ENCODE measurements at places on chromosomes 7 and 10.

- no peak for DNase-seq
These were observed 10.4 kb downstream of the VCL start for GRCh38 chr10:74008212-74008731.

GRCh38 chr7:78095549-78095948, 297.0 kb downstream of the PHTF2 start:
- no peak for DNase-seq

DNA sequence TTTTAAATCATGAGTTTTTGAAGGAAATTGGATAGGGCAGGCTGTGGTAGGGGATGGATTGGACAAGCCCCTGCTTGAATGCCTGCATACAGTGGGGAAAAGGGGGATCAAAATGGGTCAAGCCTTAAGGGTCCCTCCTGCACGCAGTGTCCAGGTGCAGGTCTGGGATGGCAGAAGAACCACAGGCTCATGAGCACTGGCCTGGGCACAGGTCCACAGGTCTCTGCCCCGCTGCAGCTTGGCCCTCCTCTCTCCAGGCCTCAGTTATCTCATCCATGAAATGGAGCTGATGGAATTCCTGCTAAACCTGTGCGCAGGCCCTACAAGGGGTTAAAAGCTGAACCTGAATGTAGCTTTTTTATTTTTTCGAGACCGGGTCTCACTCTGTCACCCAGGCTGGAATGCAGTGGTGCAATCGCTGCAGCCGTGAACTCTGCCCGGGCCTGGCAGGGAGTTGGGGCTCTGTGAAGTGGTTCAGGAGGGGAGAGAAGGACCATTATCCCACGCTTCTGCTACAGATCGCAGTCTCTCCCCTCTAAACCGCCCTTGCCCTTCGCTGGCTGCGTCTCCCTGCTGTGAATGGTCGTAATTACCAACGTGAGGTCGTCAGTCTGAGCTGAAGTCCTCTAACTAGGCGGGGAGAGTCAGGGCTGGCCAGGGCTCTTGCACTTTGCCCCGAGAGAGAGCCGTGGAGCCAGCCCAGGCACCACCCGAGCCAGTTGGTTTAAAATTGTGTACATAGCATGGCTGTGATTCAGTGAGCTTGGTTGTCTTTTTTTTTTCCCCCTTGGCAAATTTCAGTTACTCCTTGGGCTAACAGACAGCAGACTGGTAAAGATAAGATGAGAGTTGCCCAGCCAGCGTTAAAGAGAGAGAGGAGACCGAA, 77.5 kb upstream of the GTF2I start:
- no peak for DNase-seq

DNA sequence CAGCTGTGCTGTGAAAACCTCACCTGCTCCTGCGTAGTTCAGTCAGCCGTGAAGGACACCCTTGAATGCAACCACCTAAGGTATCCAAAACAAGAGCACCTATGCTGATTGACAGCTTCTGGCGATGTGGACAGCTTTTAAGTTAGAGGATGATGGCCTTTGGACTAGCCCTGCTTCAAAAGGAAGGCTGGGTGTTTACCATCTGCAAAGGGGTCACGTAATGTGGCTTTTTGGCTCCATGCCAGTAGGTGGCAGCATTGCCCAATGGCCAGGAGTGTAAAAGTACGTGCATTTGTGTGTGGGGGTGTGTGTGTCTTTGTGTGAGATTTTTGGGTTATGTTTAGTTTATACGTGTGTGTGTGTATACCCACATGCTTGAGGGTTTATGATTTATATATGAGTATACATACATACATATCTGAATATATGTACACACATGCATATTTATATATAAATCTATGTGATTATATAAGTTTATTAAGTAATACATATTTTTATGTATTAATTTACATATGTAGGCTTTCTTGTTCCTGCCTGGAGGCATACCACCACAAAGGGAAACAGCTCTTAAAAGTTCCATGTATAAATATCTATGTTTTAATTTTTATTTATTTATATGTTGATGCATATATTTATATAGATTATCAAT, 236.3 kb upstream of the ANKRD30A start:
- no peak for DNase-seq

Data from osteocyte (in vitro differentiated cells).